Activated naive CD8-positive, alpha-beta T cell treated with anti-CD3 and anti-CD28 coated beads, Interleukin-2, amount 10 ng/mL, durations not matched to agents 7 days and 5 days (primary cell): ENCODE measurements at places on chromosomes 5 and 9.

- no peak for DNase-seq
These were observed 498.8 kb upstream of the ZNF608 start for GRCh38 chr5:125245216-125245615.

GRCh38 chr9:90827181-90827871, 25.7 kb downstream of the SYK start:
- no peak for DNase-seq

DNA sequence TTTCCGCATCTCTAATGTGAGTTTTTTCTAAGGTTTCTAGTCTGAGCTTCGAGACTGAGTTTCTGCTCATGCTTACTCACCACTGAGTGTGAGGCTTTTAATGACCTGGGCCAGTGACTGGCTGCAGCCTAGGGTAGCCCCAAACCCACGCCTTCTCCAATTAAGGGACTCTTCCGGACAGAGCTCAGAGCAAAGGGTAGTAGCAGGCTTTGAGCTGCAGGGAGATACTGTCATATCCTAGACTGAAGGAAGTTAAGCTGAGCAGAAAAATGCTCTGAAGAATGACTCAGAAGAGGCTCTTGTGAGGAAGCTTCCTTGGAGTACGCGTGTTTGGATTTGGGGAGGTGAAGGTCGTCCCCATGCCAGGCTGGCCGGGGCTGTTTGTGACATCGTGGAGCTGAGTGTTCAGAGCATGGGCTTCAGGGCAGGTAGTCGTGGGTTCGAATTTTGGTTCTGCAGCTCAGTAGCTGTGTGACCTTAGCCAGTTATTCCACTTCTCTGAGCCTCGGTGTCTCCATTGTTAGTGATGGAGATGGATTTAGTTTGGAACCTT, 3.5 kb downstream of the USP20 start:
- no peak for DNase-seq

GRCh38 chr9:72773570-72773969, 179.3 kb downstream of the ALDH1A1 start:
- DNase-seq = no peak

DNA sequence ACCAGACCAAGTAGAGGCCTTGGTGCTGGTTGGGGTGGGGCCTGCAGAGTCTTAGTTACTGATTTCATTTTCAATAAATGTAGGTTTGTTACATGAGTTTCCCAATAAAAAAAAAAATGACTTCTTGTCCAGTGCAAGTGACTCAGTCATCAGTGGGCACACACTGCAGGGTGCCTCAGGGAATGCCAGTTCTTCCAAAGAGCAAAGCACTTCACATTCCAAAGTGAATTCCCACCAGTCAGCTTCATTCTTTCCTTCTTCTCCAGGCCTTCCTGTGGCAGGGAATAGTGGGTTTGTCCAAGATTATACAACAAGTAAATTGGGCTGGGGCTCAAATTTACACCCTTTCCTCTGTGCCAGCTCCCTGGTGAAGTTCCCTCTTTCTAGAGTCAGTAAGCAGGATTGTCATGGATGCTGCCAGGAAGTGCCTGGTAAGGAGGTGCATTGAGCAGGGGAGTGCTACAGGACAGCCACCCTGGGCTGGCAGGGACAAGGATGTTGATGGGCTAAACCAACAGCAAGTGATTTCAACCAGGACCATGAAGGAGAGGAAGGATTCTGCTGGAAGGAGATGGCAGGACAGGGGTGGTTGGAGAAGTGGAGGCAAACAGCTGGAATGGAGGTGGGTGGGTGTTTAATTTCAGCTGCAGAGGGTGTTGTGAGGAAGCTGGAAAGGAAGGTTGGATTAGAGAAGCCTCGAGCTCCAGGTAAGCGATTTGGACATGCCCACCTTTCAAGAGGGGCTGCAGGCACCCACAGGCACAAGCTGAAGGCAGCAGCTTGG, 3.7 kb upstream of the B4GALT7 start:
- DNase-seq = no peak
